Stimulated activated CD4-positive, alpha-beta T cell treated with anti-CD3 and anti-CD28 coated beads, Interleukin-1b, Interleukin-23, amount 100 ng/mL, for 24 hours (primary cell): ENCODE measurements at places on chromosomes 7 and 10.

GRCh38 chr7:69062020-69062765 lies 536.1 kb upstream of the AUTS2 start:
- DNase-seq, result no peak

GRCh38 chr7:90290244-90291113 lies 30.6 kb downstream of the FAM237B start:
- no peak for DNase-seq

- no peak for DNase-seq
These were observed 904.6 kb upstream of the LRRN3 start for GRCh38 chr7:110186334-110186733.

DNA sequence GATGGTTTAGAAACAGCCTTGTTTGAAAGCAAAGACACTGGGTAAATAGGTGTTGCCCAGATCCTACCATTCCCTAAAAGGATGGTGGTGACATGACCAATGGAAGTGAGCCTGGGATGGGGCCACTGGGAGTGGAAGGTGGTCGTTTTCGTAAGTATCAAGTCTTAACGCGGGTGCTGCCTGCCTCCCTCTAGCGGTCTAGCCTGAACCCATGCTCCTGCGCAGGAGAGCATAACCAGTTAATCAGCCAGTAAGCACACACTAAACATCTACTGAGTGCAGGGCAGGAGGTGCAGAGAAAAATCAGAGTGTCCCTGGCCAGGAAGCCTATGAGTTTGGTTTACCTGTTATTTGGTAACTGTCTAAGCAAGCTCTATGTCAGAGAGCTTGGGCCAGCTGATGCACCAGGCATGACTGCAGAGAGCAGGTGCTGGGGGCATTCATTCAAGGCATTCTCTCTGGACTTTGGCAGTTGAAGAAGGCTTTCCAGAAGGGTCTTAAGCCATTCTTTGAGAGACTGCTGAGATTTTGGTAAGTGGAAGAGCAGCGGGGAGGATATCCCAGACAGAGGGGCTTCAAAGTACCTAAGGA lies 930 bp downstream of the GARIN1A start:
- no peak for DNase-seq

DNA sequence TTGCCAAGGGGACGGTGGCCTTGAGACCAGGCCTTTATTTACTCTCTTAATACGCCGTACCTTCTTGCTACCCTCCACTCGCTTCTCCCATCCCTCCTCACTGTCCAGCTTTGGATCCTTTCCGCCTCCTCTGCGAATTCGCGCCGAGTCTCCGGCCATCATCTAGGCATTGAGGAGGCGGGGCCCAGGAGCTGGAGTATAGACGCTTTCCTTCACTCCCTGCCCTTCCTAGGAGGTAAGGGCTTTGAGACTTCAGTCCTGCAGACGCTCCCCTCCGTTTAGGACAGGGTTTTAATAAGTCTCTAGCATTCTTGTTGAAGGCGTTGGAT lies 538 bp downstream of the TFAM start:
- no peak for DNase-seq

DNA sequence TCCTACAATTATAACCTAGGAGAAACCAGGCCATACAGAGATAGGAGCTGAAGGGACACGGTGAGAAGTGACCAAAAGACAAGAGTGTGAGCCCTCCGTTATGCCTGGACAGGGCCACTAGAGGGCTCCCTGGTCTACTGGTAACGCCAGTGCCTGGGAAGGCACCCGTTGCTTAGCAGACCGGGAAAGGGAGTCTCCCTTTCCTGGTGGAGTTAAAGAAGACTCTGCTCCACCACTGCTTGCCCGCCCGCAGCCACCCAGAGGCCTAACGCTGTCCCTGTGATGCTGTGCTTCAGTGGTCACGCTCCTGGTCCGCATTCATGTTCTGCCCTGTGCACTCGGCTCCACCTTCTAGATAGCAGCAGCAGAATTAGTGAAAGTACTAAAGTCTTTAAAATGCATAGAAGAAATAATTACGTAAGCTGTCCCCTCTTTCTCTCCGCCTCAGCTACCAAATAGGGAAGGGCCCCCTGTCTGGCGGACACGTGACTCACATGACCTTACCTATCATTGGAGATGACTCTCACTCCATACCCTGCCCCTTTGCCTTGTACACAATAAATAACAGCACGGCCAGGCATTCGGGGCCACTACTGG lies 34.8 kb downstream of the GRID2IP start:
- peak; percentile 47 for DNase-seq

DNA sequence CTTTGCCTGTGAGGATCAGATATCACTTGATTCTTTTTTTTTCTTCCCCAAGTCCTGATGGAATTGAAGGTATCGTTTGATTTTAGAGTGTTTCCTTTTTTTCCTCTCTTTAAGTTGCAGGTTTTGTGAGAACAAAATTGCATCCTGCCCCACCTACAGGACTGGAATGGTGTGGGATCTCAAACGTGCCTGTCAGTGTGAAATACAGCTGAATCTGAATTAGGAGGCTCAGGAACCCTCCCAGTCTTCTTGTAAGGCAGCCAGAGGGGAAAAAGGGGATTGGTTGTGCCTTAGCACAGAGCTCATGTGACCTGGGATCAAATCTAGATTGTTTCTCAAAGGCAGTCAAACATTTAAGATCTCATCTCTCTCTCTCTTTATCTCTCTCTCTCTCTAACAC lies 32.7 kb upstream of the KLHL7 start:
- no peak for DNase-seq

GRCh38 chr7:151823566-151824372 lies 53.1 kb downstream of the PRKAG2 start:
- no peak for DNase-seq

DNA sequence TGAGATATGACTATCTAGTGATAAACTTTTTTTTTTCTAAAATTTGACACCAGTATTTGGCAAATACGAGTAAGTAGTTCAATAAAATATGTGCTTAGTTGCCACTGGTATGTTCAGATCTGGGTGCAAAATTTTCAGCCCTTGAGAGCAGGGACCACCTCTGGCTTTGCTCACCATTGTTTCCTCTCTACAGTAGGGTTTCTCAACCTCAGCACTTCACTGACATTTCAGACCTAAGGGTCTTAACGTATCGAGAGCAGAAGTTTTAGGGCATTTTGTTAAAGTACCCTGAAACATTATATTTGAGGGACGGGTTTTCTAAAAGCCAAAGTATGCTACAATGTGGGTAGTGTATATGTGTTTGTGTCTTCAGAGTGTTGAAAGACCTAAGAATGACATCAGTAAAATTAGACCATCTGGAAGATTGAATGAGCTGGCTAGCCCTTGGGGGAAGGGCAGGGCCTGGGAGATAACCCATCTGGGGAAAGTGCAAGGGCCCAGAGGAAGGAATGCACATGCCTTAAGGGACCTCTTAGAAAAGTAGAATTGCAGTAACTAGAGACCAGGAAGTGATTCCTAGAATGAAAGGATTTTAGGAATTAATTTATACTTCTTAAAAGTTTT lies 11.8 kb downstream of the BZW2 start:
- no peak for DNase-seq

- no peak for DNase-seq
These were observed 55.1 kb downstream of the KCTD7 start for GRCh38 chr7:66683770-66684123.

GRCh38 chr10:14024329-14025202 lies 306.2 kb downstream of the FRMD4A start:
- DNase-seq, result no peak

- DNase-seq, result no peak
These were observed 61.9 kb upstream of the SAMD8 start for GRCh38 chr10:75049316-75050148.

GRCh38 chr7:125491137-125491536 lies 561.5 kb upstream of the POT1 start:
- no peak for DNase-seq

DNA sequence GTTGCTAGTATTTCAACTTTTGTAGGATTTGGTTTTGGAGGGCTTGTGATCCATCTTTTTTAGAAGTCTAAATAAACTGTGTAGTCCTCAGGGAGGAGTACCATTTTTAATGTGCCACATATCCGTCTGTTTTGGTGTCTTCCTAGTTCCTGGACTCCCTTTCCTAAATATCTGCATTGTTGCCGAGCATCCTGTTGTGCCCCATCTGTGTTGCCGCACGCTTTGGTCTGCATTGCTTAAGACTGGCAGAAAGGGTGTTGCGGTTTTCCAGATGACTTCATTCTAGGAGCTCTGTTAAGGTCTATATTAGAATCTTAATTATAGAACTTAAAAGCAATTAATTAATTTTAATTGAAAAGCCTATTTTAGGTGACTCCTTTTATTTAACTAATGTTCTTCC lies 49.4 kb downstream of the RBM33 start:
- DNase-seq, result no peak

- no peak for DNase-seq
These were observed 46.2 kb downstream of the CCDC71L start for GRCh38 chr7:106614751-106615150.

DNA sequence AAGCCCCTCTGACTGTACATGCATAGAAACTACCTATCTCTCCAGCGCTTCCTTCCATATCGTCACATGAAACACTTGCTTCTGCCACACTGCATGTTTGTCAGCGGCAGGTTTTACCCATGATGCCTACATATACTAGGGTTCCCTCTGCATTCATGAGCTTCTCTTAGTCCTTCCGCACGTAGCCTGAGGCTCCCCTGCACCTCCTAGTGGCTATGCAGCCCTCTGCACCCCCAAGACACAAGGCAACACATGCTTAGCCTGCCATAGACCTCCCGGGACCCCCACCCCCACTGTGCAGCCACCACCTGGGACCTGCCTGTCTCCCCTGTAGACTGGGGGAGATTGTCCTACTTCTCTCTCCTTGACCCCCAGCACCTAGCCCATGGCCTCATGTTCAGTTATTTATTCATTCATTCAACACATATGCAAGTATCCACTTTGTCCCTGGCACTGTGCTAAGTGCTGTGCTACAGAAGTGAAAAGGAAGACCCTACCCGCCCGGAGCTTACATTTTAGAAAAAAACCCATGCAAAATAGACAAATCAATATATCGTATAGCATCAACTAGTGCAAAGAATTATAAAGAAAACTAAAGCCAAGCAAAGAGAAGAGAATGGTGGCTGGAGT lies 23.5 kb downstream of the TMEM273 start:
- no peak for DNase-seq

GRCh38 chr10:132973903-132974241 lies 31.5 kb upstream of the CFAP46 start:
- no peak for DNase-seq

DNA sequence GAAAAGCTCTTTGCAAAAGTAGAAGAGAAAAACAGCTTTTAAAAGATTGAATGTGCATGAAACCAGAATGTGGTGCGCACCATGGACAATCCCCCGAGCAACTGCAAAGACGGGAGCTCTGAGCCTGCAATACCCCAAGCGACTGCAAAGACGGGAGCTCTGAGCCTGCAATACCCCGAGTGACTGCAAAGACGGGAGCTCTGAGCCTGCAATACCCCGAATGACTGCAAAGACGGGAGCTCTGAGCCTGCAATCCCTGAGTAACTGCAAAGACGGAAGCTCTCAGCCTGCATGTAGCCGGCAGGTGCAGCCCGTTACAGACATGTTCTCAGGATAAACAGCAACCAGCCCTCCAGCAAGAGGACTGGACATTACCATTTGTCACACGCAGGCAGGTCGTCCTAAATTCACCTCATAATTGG lies 6.2 kb downstream of the ZNF775 start:
- no peak for DNase-seq

DNA sequence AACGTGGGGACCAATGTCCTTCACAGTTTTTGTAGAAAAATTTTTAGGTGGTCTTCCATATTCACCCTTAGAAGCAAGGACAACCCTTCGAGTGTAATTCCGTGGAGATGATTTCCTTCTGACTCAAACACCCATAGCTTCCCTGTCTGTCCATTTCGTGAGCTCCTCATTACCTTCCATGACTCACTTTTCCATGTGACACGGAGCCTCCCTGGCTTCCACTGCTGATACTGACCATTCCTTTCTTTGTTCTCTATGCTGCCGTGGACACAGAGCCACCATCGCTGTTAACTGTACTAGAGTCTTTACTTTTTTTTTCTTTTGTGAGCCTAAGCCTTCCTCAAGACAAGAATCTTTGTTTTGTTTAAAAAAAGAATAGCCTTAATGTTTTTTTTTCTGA lies 12.5 kb upstream of the ARMS2 start:
- DNase-seq, result no peak

GRCh38 chr10:36446881-36447280 lies 678.5 kb upstream of the ANKRD30A start:
- no peak for DNase-seq

GRCh38 chr7:111081546-111082267 lies 9.2 kb upstream of the LRRN3 start:
- DNase-seq, result no peak

DNA sequence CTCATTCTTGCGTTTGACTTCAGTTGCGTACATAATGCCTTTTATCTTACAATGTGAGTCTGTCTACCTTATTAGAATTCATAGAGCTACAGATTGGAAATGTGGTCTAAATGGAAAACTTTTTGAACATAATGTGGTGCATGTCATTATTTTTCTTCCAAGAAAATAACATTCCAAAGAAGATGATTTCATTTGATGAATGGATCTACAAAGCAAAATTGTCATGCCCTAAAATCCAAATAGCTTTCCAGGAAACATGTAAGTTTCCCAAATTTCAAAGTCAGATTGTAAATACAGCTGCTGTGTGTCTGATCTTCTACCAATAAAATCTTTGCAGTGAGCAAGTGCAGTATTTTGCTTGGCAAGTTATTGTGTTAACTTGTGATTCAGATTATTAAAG lies 101.8 kb upstream of the FZD8 start:
- DNase-seq, result no peak

GRCh38 chr10:17744341-17744861 lies 7.6 kb upstream of the TMEM236 start:
- DNase-seq, result no peak

- DNase-seq, result no peak
These were observed 459 bp downstream of the ZDHHC6 start for GRCh38 chr10:112446055-112446854.

DNA sequence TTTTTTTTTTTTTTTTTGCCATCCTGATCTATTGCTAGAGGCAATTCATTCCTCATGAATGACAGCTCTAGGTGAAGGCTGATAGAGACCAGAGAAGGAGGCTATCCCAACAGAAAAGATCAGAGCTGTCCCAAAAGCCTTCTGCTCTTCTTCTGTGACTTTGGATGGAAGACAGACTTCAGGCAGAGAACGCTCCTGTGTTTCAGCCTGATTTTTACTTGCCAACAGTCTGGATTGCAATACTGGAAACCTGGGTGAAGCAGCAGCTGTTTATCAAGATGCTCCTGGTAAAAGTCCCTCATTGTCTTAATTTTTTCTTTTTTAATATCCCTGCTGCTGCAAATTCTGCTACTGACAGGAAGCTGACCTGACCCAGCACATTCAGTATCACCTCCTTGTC lies 219.5 kb downstream of the CCDC3 start:
- DNase-seq, result no peak

DNA sequence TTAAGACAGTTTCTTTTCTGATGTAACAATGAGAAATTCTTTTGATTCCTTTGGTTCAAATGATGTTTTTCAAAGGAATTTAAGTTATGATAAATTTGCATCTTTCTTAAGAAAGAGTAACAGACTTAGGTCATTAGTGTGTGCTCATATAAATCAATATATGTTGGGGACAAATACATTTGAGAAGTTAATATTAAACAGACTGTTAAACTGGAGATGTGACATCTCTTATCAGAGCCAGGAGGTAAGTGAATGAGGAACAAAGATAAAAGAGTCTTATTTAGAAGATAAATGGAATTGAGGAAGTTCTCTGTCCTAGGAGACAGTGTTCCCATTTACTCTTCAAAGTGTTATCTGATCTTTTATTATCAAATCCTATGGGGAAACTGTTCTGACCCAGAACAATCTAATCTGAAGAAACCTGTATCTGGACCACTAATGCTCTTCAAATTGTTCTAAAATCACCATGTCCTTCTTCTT lies 104.8 kb upstream of the LAMB4 start:
- DNase-seq, result no peak

GRCh38 chr7:44201813-44202212 lies 1.0 kb downstream of the YKT6 start:
- no peak for DNase-seq
